A549 treated with ZK216348 at 1 μM for 4 hours (cell line): ENCODE measurements at places on chromosomes 16 and 17. TPM values are rescaled to one million over a fixed set of nuclear protein-coding genes. Genes with fewer than 3 reads are reported as not detected.

Gene HOXB1
- total RNA-seq: not detected in 5 replicates

Gene PYY
- total RNA-seq: not detected in 5 replicates

Gene PRR15L
- total RNA-seq: 1.0 to 2.1 TPM (median 1.5 TPM) in 5 replicates

Gene JPT1
- 675 to 933 TPM (median 796 TPM) in 5 replicates for total RNA-seq

Gene UNKL
- 19.8 to 40.8 TPM (median 36.0 TPM) in 5 replicates for total RNA-seq

Gene KRT38
- total RNA-seq: not detected in 5 replicates

Gene CIBAR2
- not detected in 5 replicates for total RNA-seq

Gene CRYBA1
- total RNA-seq: not detected in 5 replicates

Gene CCDC154
- 0.31 to 0.55 TPM (median 0.34 TPM) in 3 of 5 replicates, not detected in the others for total RNA-seq

Gene DNAI2
- total RNA-seq: not detected in 5 replicates

Gene TPSD1
- not detected in 5 replicates for total RNA-seq

Gene CDC6
- 49.2 to 61.6 TPM (median 54.6 TPM) in 5 replicates for total RNA-seq

Gene PHKG2
- total RNA-seq: 15.2 to 28.7 TPM (median 25.5 TPM) in 5 replicates

Gene KRT222
- 0.41 to 1.1 TPM (median 0.59 TPM) in 5 replicates for total RNA-seq

Gene AGRP
- not detected in 5 replicates for total RNA-seq

Gene GALNS
- total RNA-seq: 32.1 to 50.6 TPM (median 46.1 TPM) in 5 replicates

Gene YBX2
- total RNA-seq: 0.19 to 0.84 TPM (median 0.47 TPM) in 5 replicates

Gene TMIGD1
- not detected in 5 replicates for total RNA-seq

Gene CDRT4
- total RNA-seq: 0.49 to 0.95 TPM (median 0.58 TPM) in 4 of 5 replicates, not detected in the other

Gene GUCY2D
- not detected in 5 replicates for total RNA-seq

Gene OTOP3
- not detected in 5 replicates for total RNA-seq

Gene ABCA6
- not detected in 5 replicates for total RNA-seq

Gene EPOP
- total RNA-seq: 10.9 to 15.5 TPM (median 13.1 TPM) in 5 replicates

Gene CNGB1
- total RNA-seq: 0.22 to 0.33 TPM (median 0.29 TPM) in 4 of 5 replicates, not detected in the other
